ENCODE measurements at places on chromosomes 12 and 14.
A peak's percentile ranks its signal among the peaks of the same experiment; 100 is the strongest.

DNA sequence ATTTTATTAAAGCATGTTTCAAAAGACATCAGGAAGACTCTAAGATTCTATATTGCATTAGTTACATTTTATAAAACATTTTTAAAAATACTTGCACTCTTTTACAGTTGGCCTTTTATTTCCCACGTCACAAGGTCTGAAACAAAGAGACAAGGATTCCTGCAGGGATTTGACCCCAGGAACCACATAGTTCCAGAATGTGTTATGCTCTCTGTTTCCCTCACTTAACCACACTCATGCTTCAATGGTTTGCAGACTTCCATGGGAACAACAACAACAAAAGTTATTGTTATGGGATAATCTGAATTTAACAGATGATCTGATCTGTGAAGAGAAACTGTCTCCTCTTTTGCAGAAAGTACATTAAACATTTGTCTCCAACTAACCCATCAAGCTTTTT, 104.3 kb upstream of the PPFIA2 start:
- no peak for DNase-seq

DNA sequence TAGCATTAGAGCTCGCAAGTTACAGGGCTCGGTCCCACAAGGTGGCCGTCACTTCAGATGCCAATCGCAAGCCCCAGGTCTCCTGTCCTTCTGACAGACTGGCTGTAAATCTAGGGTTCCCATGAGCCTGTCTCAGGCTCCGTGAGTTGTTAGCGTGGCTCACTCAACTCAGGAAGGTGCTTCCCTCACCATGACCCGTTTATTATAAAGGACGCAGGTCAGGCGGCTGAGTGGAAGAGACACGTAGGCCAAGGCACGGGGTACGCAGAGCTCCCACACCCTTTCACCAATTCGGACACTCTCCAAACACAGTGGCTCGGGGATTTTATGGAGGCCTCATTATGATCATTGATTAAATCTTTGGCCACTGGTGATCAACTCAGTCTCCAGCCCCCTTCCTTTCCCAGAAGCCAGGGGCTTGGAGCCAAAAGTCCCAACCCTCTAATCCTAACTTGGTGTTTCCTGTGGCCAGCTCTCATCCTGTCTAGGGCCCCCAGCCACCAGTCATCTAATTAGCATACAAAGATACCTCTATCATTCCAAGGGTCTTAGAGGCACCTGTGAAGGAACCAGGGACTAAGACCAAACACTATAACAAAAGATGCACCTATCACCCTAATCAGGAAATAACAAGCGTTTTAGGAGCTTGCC, 25.8 kb upstream of the LRTM2 start:
- DNase-seq, result no peak

DNA sequence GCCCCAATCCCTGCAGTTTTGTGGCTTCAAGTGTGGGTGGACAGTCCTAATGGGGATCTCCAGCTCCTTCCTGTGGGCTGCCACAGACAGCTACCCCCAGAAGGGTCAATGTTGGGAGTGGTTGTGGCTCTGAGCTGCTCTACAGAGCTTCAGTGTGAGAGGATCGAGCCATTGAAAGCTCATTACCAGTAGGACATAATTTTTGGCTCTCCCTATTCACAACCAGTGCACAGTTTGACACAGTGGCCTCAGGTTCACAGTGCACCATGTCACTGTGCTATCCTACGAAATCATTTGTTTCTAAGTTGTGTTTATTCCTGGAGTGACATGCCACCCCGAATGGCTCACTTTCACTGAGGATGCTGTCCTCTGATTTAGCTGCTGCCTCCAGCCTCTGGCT, 22.8 kb downstream of the TMBIM6 start:
- no peak for DNase-seq

- peak; percentile 29 for DNase-seq
These were observed 50.2 kb downstream of the SETD3 start for GRCh38 chr14:99430491-99430890.

GRCh38 chr12:55715833-55716581, at the start of gene BLOC1S1:
TSS of gene BLOC1S1 (plus strand) at chr12:55716046. CDS start at chr12:55716052, 6 bp downstream.
- peak; percentile 94 for DNase-seq

GRCh38 chr14:50001999-50002925, 109.4 kb downstream of the ARF6 start:
- peak; percentile 74 for DNase-seq

- no peak for DNase-seq
These were observed 41.8 kb upstream of the P2RX7 start for GRCh38 chr12:121090586-121091514.

GRCh38 chr12:54053003-54053750, 458 bp upstream of the HOXC4 start:
- no peak for DNase-seq

DNA sequence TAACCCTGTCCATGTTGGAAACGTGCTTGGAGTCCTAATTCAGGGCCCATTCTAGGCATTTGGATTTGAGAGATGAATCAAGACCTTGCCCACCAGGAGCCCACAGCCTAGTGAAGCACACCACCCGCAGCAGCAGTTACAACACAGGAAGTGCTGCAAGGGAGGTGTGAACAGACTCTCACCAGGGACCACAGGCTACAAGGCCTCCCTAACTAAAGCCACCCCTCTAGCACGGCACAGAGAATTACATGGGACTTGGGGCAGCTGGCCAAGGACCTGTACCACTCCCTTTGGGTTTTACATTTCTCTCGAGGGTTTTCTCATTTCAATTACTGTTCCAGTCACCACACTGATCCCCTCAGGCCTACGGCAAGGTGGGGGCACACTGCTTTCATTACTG, 49.5 kb upstream of the FOXN3 start:
- peak; percentile 18 for DNase-seq

GRCh38 chr14:81366214-81366613, 33.9 kb downstream of the STON2 start:
- no peak for DNase-seq

DNA sequence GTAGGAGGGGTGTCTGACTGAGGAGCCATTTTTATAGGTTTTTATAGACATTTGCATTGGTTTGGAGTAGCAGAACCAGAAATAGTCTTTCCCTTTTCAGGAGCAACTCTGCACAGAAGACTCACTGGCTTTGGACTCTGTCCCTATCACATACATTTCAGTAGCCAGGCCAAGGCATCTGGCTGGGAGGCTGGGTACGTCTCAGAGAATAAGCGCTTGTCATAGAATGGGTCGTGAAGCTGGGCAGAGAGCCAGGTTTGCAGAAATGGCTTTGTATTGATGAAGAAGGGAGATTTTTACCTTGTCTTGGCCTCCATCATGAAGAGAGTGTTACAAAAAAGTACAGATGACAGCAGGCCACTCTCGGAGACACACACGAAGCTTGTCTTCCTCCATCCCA, 98.6 kb downstream of the CACNA1C start:
- no peak for DNase-seq

DNA sequence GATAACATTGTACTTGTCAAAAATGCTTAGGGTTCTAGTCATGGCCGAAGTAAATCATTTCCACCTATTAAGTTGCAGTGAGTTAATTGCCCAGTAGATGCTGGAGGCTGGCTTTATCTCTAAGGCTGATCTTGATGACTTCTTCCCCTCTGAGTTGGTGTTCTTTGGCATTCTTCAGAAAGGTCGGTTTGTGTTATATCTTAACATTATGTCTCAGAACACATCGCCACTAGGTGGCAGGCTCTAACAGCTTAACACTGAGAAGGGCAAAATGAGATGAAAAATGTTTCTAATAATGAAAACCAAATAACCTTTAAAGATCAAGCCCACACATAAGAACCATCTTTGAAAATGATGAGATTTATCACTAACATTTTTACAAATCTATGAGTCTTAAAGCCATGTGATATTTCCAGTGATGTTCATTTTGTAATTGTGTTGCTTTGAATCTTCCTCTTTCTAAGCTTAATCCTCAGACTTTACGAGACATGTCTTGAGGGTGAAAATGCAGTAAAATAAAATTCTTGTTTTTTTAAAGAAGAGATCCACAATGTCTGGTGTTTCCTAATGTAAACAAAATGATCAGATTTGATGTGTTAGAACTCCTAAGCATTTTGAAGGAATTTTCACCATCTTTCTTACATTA, 28.6 kb downstream of the SUDS3 start:
- DNase-seq, result peak; percentile 43

DNA sequence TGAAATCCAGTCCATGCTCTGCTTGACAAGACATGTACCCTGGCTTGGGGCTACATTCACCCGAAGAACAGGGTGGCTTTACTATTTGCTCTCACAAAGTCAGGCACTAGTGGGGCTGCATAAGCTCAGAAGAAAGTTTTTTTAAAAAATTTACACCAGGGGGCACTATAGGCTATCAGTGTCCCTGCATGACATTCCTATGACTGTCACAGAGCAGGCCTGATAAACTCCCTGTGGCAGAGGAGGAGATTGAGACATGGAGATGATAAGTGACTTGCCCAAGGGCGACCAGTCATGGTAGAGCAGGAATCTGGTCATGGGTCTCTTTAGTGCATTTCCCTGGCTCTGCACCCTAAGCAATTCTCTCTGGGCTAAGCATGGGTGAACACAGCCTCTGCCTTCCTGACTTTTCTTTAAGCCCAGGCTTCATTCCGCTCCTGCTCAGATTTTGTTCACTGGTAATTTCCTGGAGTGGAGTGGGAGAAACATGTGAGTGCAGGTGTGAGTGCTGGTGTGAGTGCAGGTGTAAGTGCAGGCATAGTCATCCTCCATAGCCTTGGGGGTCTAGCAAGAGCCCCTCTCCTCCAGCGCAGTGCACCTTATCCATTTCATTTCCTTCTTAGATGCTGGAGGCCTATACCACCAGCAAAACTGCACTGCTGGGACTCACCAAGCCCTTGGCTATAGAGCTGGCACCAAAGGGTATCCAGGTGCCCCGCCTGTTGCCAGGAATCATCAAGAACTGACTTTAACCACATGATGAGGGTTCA, 91.6 kb downstream of the DHRS2 start:
- DNase-seq, result no peak

DNA sequence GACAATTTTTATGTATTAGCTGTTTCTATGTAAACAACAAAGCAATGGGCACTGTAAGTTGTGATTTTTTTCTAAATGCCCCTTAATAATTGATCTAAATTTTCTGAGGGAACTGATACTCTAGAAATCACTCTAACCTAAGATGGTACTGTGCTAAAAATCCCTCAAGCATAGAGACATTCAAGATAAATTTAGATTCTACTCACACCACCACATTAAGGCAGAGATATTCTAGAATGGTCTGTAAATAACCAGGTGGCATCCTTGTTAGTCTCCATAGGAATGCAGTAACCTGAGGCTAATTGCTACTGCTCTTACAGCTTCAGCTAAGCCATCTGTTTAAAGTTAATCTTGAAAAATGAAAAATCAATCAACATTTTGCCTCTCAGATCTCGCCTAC, 87.3 kb downstream of the SLC41A2 start:
- no peak for DNase-seq

GRCh38 chr12:2540535-2540941, 254.2 kb upstream of the FKBP4 start:
- no peak for DNase-seq

DNA sequence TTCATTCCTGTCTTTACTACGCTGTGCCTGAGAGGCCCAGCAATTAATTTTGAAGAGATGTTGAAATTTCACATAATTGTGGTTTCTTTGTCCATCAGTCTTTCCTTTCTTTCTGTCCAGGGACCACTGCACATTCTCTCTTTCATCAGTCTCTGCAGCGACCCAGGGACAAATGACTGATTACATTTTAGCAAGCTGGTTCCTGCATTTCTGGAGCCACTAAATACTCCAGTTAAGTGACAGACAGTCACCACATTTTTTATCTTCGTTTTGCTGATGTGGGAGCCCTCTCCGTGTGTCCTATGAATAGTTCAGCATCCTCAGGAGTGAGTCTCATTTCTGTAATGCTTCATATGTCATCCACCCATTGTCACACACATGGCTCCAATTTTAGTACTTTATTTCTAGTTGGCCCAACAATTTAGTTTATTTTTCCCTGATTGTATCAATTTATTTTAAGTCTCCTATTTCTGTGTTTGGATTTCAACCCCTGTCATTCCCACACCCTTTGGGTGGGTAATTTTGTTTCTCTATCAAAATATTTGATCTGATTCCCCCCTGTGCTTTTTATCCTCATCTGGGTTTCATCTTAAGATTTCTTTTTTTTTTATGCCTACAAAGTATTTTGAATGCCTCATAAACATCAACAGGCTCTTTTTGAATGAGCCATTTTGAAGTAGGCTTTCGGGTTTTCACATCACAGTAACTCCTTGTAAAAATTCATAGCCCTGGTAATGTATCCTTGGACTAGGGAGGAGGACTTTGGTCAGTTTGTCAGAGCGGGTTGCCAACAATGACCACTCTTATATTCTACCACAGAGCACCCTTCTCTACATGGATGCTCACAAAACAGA, 1196.5 kb downstream of the GALC start:
- DNase-seq, result no peak

DNA sequence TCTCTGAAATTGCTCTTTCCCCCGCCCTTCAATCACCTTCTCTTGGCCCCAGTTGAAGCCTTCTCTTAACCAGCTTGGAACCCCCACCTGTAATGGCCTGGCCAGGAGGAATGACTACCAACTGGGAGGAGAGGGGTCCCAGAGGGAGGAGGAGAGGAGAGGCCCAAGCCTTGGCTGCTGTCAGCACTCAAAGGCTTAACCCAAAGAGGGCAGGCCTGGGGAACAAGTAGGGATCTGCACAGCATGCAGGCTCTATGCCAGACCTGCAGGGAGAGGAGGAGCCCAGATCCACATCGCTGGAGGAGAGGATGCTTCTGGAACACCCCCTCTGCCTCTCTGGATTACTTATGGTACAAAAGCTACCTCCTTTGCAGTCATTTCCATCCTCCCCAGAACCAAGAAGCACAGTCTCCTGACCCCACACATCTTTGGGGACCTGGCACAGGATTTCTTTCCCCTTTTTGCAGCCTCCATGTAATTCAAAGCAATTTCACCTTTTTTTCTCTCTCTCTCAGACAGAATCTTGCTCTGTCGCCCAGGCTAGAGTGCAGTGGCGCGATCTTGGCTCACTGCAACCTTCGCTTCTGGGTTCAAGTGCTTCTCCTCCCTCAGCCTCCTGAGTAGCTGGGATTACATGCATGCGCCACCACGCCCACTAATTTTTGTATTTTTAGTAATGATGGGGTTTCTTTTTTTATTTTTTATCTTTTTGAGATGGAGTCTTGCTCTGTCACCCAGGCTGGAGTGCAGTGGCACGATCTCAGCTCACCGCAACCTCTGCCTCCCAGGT, 6.2 kb downstream of the RARG start:
- DNase-seq, result no peak

DNA sequence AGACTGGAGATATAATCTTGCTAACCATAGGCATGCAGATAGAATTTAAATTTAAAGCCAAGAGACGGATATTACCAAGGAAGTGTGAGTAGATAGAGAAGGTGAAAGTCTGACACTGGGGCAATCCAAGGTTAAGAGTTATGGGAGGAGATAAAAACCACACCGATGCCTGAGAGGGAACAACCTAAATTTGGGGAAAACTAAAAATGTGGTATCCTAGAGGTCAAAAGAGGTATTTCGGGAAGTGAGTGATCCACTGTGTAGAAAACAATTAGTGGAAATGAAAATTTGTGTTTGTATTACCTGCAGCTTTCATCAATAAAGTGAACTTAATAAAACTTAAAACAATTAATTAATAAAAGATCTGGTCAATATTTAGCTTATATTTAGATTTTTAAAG, 269.0 kb upstream of the RPL10L start:
- no peak for DNase-seq

GRCh38 chr12:66692170-66692569, 13.3 kb upstream of the GRIP1 start:
- no peak for DNase-seq

- DNase-seq, result no peak
These were observed 5.0 kb upstream of the COX6A1 start for GRCh38 chr12:120432772-120433525.

GRCh38 chr14:95196826-95197545, 39.7 kb upstream of the DICER1 start:
- no peak for DNase-seq

GRCh38 chr14:80304125-80304766, 92.9 kb upstream of the DIO2 start:
- DNase-seq, result no peak

All from stimulated activated CD4-positive, alpha-beta T cell treated with anti-CD3 and anti-CD28 coated beads, Interleukin-1b, Interleukin-23, amount 100 ng/mL, for 48 hours (primary cell).